ENCODE measurements at places on chromosomes 7 and 10.

GRCh38 chr10:70908406-70909296, 20.3 kb upstream of the PCBD1 start:
- DNase-seq: no peak

DNA sequence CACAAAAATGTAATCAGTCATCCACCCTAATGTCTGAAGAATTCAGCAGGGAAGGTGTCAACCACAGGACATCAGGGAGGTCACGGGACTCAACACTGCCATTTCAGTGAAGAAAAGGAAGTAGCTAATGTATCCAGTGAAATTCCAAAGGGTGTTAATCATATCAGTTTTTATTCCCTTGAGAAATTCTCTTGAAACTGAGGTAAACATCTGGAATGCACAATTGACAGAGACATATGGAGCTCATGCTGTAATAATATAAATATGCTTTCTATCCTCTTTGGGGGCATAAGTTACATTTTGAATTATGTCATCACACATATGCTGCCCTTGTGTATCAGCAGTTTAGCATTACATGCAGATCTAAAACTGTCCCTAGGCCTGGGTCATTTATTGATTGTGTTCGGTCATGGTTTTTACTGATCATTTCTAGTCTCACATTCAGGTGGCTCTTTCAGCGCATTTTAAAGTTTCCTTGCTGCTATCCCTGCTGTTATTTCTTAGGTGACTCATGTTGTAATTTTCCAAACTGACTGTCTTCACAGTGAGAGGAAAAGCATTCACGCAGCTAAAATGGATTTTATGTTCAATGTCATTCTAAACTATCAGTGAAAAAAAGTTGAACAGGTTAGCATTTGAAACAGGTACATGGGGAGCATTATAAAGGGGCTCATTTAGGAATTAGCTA, 273.9 kb downstream of the TSPAN12 start:
- no peak for DNase-seq

GRCh38 chr10:35581655-35582054, 23.5 kb upstream of the GJD4 start:
- DNase-seq: no peak

- no peak for DNase-seq
Measured at GRCh38 chr10:115654961-115655360, 561.8 kb downstream of the ATRNL1 start.

DNA sequence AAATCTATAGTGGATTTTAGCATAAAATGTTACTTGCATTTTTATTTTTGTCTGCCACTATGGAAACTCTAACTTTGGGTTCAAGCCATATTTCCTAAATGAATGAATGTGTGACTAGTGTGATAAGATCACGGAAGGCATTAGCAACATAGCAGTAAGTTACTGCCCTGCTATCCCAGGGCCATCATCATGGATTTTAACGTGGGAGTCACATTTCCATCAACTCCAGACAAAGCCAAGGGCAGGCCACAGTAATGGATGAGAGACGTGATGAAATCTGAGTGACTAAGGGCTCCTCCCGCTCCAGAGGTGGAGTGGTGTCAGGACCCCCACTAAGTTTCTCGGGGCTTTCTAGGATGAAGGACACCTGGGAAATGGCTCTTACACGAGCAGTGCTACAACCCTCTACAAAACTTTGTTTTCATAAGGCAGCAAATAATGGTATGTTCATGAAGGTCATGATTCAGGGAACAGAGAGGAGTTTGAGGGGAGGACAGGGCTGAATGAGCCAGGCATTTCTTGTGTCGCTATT, 34.3 kb downstream of the C10orf120 start:
- no peak for DNase-seq

- DNase-seq: no peak
Measured at GRCh38 chr10:124717041-124717757, 27.0 kb downstream of the FAM53B start.

GRCh38 chr10:102283890-102284289, 38.6 kb downstream of the GBF1 start:
- DNase-seq: no peak

GRCh38 chr10:122657255-122657654, 42.4 kb downstream of the C10orf120 start:
- no peak for DNase-seq

DNA sequence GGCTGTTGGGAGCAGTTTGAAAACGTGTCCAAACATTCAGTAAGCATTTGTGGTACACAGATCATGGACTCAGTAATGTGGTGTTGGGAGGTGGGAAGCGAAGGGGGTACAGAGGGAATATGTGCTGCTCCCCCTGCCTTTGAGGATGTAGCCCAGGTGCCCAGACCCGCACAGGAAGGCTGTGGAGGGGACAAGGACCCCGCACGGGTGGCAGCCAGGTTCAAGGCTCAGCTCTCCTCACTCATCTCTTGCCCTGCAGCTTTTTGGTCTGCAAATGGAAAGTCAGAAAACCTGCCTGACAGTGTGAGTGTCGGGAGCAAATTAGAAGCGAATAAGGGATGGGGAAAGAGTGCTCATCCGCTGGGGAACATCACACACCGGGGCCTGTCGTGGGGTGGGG, 27.3 kb upstream of the EN2 start:
- DNase-seq: no peak
